Activated naive CD8-positive, alpha-beta T cell treated with anti-CD3 and anti-CD28 coated beads, Interleukin-2, amount 50 U/mL, for 24 hours (primary cell): ENCODE measurements at places on chromosomes 11 and 22.

DNA sequence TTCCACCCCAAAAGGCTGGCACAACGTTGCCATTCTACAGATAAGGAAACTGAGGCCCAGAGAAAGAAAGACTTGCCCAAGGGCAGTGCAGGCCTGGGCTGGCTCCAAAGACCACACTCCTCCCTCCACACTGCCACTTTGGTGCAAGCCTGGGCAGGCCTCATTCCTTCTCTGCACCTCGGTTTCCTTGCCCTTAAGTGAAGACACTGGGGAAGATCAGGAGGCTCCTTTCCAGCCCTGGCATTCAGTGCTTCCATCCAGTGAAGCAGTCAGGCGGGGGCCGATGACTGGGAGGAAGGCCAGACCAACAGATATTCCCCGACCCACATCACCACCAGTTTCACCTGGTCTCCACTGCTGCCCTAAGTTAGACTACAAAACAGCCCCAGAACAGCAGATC, 18.3 kb upstream of the TCF20 start:
- no peak for DNase-seq

GRCh38 chr22:44133161-44133560, 47.6 kb upstream of the PARVG start:
- DNase-seq: no peak

- DNase-seq: no peak
These were observed 220.0 kb downstream of the TRPC6 start for GRCh38 chr11:101363706-101364275.

- no peak for DNase-seq
These were observed 216.3 kb upstream of the TBCEL start for GRCh38 chr11:120807414-120808150.

DNA sequence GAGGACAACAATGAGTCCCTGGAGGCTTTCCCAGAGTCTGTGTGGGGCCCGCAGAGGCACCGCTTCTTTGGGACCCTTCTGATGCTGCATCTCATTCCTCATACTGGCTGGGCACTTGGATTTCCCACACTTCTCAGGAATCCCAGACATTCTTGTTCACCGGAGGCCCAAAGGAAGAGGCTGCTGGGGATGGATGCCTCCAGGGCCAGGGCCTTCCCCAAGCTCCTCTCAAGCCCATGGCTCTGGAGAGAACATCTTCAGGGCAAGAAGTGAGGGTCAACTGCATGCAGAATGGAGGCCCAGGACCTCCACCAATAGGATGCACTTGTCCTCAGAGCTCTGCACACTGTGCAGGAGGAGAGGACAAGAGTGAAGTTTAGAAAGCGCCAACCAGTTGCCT, 34.6 kb downstream of the DKK3 start:
- no peak for DNase-seq
